ENCODE measurements at places on chromosomes 11 and 22.
A peak's percentile ranks its signal among the peaks of the same experiment; 100 is the strongest.

DNA sequence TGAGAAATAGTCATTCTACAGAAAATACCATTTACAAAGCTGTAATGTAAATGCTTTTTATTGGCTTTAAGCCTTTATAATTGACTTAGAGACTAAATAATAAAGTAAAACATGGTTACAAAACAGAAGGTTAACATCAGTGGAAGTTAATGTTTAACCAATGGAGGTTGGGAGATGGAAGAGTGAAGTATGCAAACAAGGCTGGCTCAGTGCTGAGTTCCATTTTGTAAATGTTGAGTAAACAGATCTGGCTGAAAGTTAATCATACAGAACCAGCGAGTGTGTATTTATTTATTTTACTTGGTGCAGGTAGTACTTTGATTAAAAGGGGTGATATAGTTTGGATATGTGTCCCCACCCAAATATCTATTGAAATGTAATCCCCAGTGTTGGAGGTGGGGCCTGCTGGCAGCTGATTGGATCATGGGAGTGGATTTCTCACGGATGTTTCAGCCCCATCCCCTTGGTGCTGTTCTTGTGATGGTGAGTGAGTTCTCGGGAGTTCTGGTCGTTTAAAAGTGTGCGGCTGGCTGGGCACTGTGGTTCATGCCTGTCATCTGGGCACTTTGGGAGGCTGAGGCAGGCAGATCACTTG, 827.4 kb downstream of the OPCML start:
- DNase-seq, result no peak

GRCh38 chr11:35190804-35191348, 51.9 kb downstream of the CD44 start:
- DNase-seq, result no peak

DNA sequence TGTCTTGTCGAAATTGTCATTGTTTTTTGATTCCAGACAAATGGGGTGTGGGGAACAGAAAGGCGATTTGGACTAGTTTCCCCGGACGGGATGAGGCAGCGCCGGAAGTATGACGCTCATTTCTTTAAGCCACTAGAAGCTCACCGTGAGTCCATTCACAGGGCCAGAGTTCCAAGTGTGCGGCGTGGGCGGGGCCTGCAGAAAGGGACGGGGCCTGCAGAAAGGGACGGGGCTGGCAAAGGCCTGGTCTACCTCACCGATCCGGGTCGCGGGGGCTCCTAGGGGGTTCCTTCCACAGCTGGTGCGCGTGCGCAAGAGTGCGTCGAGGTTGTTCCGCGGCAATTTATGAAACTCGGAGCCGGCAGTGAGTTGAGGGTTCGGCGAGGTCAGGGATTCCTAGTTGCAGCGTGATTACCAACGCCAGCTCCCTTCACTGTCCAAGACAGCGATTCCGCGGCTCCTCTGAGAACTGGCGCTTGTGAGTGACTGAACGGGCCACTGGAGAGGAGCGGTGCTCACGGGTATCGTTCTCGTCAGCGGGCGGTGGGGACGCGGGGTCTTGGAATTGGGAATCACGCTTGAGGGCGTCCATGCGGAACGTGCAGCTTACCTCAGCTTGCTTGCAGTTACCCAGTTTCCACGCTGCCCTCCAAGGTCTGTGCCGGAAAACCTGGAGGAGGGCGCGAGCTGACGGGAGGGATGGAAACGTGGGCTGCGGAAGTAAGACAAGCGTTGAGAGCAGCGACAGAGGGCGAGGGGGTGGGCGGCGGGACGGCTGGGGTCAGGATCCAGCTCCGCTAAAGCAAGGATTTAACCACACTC, at the start of gene ZNF215:
Gene ZNF215 (plus strand): TSS at position 219 of the 822 bp plus-strand sequence. CDS start 5,847 bp downstream, outside the sequence.
- DNase-seq, result peak; percentile 85

GRCh38 chr22:32389685-32390084, 22.4 kb downstream of the RTCB start:
- peak; percentile 39 for DNase-seq

DNA sequence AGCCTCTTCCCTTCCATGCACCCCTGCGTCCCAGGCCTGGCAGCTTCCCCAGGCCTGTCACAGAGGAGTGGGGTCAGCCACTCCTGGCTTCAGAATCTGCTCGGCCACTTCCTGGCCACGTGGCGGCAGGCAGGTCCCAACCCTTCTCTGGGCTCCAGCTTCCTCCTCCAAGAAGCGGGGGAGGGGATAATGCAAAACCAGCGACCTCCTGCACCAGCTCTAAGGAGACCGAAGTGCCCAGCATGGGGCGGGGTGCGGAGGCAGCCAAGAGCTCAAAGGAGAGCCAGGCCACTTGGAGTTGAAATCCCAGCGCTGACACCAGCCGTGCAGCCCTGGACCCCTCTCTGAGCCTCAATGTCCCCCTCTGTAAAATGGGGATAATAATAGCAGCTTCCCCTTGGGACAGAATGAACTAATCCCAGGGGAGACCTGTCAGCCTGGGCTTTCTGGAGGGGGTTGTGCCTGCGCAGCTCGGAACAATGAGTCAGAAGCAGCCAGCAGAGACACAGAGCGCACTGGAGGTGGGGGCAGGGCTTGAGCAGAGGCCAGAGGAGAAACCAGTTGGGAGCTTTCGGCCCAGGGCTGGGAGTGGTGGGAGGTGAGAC, 22.8 kb upstream of the PICK1 start:
- peak; percentile 80 for DNase-seq

- DNase-seq, result no peak
These were observed 660.1 kb downstream of the OPCML start for GRCh38 chr11:132872211-132872610.

DNA sequence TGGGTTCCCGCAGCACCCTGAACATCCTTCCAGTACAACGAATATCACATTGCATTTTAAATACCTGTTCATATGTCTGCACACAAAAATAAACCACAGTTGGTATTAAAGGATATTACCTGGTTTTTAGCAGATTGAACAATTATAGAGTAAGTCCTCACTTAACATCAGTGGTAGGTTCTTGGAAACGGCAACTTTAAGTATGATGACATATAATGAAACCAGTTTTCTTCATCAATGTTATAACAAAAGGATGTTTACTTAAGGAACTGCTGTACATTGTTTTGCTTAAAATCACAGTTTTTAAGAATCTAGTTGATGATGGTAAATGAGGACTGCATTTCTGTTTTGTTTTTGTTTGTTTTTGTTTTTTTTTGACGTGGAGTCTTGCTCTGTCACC, 28.0 kb downstream of the TRIM66 start:
- DNase-seq, result no peak

- no peak for DNase-seq
These were observed 62.4 kb upstream of the CCDC179 start for GRCh38 chr11:22922672-22923071.

GRCh38 chr11:86160541-86161149, 83.9 kb upstream of the EED start:
- DNase-seq, result no peak

DNA sequence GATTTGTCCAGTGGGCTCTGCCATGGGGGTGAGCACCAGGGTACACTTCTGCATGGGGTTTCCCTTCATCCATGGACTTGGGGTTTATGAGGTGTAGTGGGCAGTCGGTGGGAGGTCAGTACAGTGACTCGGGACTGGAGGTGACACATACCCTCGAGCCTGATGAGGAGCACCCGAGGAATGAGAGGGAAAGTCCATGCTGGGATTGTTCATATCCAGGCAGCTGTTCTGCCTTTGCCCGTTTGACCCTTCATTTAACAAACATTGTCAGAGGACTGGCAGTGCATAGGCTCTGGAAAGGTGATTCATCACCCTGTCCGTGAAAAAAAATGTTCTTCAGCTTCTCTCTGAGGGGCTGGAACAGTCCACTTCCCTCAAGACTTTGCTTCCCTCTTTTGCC, 2.7 kb downstream of the NAV2 start:
- DNase-seq, result no peak

GRCh38 chr11:13297917-13298356, 20.3 kb downstream of the BMAL1 start:
- DNase-seq, result peak; percentile 67

DNA sequence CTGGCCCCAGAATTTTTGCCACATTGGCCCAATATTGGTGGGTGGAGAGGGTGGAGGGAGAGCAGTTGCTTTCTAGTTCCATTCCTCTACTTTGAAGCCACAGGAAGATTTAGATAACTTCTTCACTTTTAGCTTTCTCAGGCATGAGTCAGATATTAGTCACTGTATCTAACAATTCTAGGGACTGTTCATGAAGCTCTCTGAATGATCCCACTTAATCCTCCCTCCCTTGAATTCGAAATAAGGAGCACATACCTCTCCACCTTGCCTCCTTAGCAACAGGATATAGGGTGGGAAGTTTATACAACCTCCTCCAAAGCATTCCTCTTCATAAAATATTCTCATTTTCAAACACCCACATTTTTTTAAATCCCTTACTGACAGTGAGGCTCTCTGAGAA, 13.5 kb downstream of the FSHB start:
- no peak for DNase-seq

GRCh38 chr11:85762226-85762625, 48.7 kb downstream of the SYTL2 start:
- no peak for DNase-seq

- DNase-seq, result no peak
These were observed at the start of gene CCDC89 for GRCh38 chr11:85685820-85686459. CCDC89 (minus strand) TSS chr11:85686195; CDS start chr11:85686130, 65 bp downstream.

DNA sequence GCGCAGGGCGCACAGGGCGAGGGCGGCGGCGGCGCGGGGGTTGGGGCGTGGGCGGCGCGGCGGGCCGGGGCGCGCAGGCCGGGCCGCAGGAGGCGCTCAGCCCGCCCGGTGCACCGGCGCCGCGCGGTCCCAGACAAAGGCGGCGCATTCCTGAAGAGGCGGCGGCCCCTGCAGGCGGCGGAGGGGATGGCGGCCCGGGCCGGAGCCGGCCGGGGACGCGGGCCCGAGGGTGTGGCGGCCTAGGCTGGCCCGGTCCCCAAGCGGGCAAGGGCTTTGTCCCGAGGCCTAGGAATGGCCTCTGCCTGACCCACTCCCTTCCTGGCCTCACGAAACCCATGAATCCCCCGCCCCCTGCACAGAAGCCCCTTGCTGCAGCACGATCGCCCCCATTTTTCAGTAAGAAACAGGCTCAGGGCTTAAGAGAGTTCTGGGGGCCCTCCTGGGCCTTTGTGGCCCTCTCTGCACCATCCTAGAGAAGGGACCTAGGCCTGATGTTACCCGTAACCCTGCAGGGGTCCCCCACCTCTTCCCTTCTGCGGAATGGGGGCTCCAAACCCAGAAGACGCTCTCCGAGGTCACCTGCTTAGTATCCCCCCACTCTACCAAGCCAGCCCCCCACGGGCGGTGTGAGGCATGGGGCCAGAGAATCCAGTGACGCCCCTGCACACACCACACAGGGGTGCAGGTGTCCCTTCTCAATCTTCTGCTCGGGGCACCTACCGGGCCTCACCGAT, at the start of gene RTN4R:
Gene RTN4R (minus strand): TSS at position 40 of the 734 bp plus-strand sequence. CDS start 226 bp downstream, outside the sequence.
- DNase-seq, result peak; percentile 39

DNA sequence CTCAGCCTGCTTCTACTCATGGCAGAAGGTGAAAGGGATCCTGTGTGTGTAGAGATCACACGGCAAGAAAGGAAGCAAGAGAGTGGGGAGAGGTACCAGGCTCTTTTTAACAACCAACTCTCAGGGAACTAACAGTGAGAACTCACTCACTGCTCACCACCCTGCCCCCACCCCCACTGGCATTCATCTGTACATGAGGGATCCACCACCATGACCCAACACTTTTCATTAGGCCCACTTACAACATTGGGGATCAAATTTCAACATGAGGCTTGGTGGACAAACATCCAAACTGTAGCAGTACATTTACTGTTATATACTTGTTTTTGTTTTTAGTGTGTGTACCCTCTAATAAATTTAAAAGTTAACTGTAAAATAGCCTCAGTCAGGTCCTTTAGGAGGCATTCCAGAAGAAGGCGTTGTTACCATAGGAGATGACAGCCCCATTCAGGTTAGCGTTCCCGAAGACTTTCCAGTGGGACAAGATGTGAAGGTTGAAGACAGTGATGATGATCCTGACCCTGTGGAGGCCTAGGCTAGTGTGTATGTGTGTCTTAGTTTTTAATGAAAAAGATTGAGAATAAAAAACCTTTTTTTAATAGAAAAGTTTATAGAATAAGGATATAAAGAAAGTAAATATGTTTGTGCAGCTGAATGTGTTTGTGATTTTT, 11.3 kb downstream of the CUL5 start:
- DNase-seq, result peak; percentile 14

DNA sequence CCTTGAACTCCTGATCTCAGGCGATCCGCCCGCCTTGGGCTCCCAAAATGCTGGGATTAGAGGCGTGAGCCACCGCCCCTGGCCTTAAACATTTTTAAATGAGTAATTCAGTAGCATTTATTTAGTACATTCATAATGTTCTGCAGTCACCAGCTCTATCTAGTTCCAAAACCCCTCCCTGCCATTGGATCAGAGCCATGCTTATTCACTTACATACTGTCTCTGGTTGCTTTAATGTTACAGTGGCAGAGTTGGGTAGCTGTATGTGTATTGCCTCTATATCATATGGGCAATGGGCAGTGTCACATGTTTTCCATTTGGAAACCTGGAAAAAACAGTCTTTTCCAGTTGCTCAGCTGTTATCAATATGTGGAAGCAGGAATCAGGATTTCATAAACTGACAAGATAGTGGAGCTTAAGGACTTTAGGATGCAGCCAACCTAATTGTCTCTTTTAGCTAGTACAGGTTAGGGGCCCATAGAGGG, 10.5 kb downstream of the COA4 start:
- DNase-seq, result no peak

GRCh38 chr11:76159303-76159937, 46.9 kb downstream of the WNT11 start:
- DNase-seq, result no peak

GRCh38 chr11:64876835-64877341, 1.5 kb downstream of the EHD1 start:
- no peak for DNase-seq

- no peak for DNase-seq
These were observed 11.3 kb downstream of the P2RY2 start for GRCh38 chr11:73229321-73229895.

All from KBM-7 (cell line).